ENCODE measurements at places on chromosomes 4 and X. TPM values are rescaled to one million over a fixed set of nuclear protein-coding genes. Genes with fewer than 3 reads are reported as not detected.

Gene SLC25A43
- 0.91 TPM for total RNA-seq

- no peak for DNase-seq
Measured at GRCh38 chrX:6832619-6833018, 297.7 kb upstream of the VCX3A start.

- DNase-seq = no peak
Measured at GRCh38 chr4:165011403-165011802, 20.4 kb upstream of the TRIM60 start.

- DNase-seq = no peak
Measured at GRCh38 chr4:31657859-31658570, 937.8 kb downstream of the PCDH7 start.

Gene COMMD8
- total RNA-seq = 4.4 TPM

Gene VSIG1
- total RNA-seq = 12.5 TPM

Gene FRMPD4
- not detected for total RNA-seq
